Stimulated activated CD4-positive, alpha-beta T cell treated with anti-CD3 and anti-CD28 coated beads, TNF-alpha, amount 100 ng/mL, for 48 hours (primary cell): ENCODE measurements at places on chromosomes 1 and 21.

DNA sequence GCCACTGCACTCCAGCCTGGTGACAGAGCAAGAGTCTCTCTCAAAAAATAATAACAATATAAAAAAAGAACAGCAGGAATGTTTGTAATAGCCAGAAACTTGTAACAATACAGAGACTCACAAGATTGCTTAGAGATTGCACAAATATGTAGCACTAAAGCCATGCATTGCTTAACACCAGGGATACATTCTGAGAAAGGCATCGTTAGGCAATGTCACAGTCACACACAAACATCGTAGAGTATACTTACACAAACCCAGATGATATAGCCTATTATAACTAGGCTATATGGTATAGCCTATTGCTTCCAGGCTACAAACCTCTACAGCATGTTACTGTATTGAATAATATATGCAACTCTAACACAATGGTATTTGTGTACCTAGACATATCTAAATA, 45.3 kb downstream of the GPATCH2 start:
- DNase-seq = no peak

DNA sequence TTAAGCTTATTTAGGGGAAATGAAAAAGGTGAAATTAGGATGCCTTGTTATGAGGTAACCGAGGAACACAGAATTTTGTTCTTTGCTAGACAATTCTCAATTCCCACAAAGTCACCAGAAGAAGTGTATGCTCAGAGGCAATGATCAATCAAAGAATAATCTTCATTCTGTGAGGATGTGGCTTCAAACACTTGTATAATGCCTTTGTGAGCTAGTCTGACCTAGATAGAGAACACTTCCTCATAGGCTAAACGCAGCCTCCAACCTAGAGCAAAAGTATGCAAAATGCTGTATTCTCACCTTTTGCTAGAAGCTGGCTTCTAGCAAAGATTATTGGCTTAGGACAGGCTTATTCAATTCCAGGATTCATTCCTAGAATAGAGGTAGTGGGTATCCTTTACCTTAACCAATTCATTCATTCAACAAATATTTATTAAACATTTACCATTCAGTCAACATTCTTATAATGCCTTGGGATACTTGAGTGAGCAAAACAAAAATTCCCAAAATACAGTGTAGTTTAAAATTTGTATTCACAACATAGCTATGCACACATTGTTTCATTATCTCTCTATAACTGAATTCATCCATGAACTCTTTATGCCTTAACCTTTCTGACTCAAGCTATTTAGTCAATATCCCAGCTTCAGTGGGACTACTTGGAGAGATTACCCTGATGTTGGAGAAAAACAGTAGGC, 530.2 kb downstream of the PTPRC start:
- no peak for DNase-seq

DNA sequence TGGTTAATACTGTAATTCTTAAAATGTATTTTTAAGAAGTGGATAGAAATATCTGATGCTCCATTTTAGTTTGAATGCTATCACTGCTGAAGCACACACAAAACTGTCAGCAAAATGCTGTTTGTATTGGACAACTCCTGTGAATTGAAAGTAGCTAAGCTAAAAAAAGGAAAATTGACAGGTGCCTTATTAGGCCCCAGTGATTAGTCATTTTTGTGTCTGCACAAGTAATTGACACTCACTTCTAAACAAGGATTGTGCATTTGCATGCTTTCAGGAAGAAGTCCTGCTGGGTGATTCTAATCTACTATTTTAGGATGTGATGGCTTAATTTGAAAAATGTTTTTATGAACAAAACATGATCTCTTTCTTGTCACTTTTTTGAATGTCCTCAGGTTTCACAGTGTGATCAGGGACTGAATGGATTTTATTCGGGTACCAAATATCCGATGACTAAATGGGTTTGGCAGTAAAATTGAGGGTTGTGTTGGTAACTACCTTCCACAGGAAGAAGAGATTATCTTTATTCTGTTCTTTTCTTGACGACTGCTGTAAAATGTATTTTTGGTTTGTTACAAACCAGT, 13.0 kb upstream of the MAP3K7CL start:
- DNase-seq = no peak

DNA sequence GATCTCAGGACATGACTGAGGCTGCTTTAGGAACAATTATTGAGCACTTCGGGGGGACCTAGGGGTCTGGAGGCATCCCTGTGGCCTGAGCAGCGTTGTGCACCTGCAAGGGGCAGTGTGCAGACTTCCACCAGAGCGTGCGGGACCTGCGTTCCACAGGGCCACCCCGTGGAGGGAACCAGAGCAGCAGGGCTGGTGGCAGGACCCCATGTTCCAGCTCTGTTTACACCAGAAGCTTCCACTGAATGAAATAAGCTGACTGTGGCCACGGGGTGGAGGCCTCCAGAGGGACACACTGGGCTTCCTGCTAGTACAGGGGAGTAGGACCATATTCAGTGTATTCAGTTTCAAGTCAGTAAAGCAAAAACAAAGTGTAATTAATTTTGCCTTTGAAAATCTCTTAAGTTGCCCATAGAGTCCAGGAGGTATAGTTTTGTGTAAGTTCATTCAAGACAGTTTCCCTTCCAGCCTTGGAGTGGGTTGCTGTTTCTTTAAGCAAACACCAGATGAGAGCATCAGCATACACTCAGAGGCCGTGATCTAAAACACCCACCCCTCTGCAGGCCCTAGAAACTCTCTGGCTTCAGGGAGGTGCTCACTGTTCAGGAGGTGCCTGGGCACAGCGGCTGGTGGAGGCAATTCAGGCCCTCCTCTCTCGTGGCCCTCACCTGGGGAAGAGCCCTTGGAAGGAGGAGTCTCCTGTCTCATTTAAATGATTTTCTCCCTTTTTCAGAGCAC, 16.6 kb downstream of the SLC1A7 start:
- no peak for DNase-seq

DNA sequence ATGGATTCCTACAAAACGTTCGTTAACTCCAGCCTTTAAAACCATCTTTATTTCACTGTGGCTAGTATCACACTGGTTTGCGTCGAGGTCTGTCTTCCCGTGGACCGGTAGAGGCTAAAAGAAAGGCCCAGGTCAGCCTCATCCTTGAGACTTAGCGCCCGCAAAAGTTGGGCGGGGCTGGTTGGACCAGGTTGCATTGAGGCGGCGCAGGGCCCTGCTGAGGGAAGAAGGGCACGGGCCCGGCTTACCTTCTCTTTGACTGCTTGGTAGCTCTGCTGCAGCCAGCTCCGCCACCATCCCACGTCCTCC, 455 bp downstream of the BSDC1 start:
- DNase-seq = peak; percentile 31

GRCh38 chr1:3697104-3697503, 44.8 kb downstream of the TP73 start:
- DNase-seq = no peak

DNA sequence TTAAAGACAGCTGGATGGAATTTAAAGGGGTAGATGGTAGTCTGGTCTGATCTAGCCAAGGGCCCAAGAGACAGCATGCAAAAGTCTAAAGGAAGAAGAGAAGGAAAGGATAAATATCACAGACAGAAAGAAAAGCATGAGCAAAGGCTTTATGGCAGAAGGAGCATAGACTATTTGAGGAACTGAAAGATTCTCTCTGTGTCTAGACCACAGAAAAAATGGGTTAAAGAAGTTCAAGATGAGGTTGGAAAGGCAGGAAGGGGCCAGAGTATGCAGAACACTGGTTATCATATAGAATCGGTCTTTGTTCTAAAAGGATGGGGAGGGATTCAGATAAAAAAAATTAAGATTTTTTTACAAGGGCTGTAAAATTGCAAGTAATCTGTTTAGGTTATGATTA, 136.8 kb upstream of the SGIP1 start:
- DNase-seq = no peak

GRCh38 chr1:72650843-72651435, 368.6 kb upstream of the NEGR1 start:
- DNase-seq = no peak

DNA sequence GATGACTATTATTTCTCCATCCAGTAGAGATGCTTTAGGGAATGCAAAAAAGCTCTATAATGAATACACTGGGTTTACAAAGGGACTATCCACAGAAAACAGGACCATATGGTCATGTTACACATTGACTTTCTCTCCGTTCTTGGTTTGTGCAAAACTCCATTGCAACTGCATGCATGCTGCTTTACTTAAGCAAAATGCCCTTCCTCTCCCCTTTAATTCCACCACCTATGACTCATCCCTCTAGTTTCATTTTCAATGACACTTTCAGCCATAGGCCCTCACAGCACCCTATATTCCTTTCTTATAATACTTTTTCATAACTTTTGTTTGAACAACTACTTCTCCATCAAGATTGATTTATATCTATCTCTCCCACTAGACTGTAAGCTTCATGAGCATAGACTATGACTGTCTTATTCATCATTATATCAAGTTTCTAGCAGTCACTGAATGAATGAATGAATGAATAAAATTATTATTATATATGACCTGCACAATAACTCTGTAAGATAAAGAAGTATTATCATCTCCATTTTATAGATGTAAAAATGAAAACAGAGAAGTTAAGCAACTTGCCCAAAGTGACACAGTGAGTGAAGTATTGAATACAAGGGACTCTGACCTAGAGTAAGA, 248.9 kb downstream of the PLPP3 start:
- no peak for DNase-seq
